NCI-H446 treated with DMSO at 0.1 percent for 48 hours (cell line): ENCODE measurements at places on chromosomes 12 and 14.

- no peak for DNase-seq
These were observed 9.2 kb downstream of the PRPH start for GRCh38 chr12:49304161-49304560.

- DNase-seq: peak; percentile 95
These were observed 586.3 kb downstream of the LRFN5 start for GRCh38 chr14:42192738-42193653.

DNA sequence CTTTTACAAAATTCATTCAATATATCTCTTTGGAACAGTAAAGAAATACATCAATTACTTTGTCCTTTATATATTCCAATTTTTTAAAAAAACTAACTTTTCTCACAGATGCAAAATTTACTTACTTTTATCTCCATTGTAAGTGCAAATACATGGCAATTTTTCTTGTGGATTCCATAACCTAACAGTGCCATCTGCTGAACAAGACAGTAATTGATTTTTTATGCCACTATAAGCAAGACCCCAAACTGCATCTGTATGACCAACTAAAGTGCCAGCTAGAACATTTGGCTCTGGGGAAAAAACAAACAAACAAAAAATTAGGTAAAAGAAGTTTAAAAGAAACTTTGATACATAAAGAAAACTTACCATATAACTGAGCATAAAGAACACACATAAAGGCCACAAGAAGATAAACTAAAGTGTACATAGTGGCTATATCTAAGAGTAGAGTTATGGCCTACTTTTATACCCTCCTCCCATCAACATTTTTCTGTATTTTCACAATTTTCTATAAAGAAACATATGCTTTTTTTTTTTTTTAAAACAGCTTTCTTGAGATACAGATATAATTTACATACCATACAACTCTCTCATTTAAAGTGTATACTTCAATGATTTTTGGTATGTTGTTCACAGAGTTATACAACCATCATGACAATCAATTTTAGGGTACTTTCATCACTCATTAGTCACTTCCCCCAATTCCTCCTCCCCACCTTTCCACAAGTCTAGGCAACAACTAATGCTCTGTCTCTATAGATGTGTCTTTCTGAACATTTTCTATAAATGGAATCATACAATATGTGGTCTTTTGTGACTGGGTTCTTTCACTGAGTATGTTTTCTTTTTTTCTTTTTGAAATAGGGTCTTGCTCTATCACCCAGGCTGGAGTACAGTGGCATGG lies 32.6 kb downstream of the COCH start:
- DNase-seq: no peak

DNA sequence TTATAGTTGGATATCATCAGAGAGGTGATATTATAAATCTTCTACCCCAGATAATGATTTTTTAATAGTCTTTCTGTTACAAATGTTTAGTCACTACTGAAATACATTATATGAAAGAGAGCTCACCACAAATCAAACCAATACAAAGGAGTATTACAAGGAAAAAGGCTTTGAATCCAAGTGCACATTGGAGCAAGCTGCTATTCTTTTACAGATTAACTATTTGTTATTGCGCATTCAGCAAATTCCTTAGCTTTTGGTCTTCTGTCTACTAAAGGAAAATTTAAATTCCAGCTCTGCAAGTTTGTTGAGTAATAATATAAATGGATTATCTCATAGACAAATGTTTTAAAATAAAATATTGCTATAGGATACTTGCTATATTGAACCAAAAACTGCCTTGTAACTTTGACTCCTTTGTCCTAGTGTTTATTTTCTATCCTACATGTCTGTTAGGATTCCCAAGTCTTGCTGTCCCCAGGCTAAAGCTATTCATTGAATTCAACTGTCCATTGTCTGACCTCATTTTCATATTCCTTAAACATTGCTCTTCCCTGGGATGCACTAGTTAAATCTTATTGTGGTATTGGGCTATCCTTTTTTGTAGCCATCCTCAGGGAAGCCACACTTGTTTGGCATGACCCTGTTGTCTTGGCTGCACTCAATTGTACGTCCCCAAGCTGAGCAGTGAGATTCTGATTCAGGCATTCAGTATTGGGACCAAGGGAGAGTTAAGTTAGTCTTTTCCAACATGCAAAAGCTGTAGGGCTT lies 41.5 kb downstream of the PDE3A start:
- no peak for DNase-seq

GRCh38 chr12:93990832-93991803 lies 157.3 kb upstream of the PLXNC1 start:
- peak; percentile 26 for DNase-seq

- no peak for DNase-seq
These were observed 139.5 kb downstream of the SLC38A6 start for GRCh38 chr14:61120576-61120975.

DNA sequence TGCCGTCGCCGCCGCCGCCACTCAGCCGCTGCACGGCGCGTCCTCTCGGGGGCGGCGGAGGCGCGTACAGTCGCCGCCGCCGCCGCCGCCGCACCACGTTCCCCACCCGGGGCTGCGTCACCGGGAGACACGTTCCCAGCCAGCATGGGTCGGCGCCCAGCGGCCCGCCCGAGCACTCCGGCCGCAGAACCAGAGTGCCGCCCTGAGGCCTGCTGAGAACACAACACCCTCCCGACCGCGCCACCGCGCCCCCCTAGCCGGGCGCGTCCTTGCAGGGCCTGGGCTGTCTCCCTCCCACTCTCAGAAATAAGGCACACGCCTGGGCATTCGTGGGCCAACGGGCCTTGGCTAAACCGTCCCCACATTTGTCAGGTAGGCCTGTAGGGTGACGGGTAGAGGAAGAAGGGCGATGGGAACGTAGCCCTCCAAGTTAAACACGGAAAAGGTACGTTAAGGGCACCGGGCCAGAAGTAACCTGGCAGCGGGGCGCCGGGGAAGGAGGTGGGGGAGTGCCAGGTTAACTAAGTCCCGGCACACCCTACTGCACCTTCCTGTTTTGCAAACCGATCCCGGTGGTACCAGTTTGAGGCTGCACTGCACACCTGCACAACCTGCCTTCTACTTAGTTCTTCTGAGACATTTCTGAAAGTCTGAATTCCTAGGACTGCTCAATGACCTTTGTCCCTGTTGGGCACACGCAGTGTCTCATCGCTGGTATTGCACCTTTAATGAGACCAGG lies at the start of gene MAP4K5:
MAP4K5 (minus strand) TSS at position 68 of the 739 bp plus-strand sequence. CDS start 520 bp downstream, outside the sequence.
- DNase-seq: peak; percentile 74

DNA sequence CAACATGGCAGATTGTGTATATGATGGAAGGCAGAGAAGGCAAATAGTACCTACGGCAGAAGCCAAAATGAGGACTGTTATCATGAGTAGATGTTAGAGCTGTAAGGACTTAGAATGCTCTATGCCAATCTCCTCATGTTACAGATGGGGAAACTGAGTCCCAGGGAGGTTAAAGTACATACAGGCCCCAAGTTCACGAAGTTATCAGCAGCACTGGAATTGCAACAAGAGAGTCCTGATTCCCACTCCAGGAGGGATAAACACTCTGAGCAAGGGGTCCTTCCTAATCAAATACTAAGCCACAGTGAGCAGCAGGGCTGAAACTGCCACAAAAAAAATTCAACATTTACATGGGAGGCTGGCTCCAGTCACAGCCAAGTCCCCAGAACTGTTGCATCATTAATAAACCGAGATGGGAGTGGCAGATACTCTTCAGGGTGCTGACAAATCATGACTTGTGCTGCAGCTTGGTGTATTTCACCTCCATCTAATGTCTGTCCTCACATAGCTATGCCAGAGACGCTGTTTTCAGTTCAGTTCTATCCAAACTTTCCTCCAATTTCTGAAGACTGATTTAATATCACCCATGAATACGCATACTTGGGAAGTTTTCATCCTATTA lies 24.2 kb downstream of the NUAK1 start:
- DNase-seq: no peak

DNA sequence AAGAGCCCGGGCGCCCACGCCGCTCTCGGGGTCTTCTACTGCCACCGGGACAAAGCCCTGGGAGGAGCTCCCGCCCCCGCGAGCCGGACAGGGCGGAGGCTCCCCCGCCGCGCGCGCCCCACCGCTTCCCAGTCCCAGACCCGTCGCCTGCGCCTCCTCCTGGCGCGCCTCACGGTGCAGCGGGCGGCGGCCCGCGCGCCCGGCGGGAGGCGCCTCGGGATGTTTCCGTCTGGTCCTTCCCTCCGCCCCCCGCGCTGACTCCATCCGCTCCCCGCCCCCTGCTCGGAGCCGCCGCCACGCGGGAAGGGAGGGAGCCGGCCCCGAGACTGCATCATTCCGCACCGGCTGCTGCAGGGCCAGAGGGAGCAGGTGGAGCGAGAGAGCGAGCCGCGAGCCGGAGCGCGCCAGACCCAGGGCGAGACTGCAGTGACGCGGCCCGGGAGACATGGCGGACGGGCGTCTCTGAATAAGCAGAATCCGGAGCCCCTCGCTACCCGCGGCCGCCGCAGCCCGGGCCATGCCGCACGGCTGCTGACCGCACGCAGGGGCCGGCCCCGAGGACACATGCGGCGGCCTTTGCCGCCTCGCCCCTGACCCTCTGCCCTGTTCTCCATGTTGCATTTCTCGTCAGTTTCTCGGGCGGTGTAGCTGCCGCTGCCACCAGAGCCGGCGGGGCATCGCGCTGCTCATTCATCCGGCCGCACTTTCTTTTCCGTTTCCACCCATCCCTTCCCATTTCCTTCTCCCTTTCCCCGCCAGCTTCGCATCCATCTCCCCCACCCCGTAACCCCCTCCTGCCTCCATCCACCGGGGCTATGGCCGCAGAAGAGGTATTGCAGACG lies at the start of gene BICD1:
BICD1 (plus strand) TSS at position 331 of the 842 bp plus-strand sequence; CDS start at position 816, 485 bp downstream.
- peak; percentile 81 for DNase-seq

DNA sequence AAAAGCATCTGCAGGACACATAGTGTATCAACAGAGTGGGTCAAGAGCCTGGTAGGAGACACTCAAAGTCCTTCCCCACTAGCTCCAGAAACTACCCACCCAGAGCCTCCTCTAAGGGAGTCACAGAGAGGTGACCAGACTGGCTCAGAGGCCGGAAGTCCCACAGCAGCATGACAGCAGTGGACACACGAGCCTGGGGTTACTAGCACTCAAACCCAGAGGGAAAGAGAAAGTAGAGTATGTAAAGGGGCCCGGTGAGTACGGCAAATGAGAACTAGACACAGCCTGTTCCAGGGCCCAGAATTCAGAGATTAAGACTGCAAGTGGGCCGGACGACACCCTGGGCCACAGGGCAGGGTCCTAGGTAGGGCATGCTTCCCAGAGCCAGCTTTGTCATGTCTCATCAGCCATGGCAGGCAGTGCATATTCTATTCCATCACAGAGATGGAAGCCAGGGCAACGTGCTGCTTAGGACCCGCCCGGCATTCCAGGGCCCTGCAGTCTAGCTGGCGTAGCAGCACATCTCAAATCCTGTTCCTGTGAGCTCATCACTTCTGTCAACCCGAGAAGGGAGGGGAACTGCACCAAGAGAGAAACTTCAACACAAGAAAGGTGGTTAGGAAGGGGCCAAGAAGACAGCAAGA lies 4.2 kb downstream of the IFFO1 start:
- no peak for DNase-seq

GRCh38 chr14:75049731-75050201 lies 1.5 kb downstream of the MLH3 start:
- DNase-seq: no peak

GRCh38 chr12:68479896-68480291 lies 130.8 kb upstream of the RAP1B start:
- no peak for DNase-seq

DNA sequence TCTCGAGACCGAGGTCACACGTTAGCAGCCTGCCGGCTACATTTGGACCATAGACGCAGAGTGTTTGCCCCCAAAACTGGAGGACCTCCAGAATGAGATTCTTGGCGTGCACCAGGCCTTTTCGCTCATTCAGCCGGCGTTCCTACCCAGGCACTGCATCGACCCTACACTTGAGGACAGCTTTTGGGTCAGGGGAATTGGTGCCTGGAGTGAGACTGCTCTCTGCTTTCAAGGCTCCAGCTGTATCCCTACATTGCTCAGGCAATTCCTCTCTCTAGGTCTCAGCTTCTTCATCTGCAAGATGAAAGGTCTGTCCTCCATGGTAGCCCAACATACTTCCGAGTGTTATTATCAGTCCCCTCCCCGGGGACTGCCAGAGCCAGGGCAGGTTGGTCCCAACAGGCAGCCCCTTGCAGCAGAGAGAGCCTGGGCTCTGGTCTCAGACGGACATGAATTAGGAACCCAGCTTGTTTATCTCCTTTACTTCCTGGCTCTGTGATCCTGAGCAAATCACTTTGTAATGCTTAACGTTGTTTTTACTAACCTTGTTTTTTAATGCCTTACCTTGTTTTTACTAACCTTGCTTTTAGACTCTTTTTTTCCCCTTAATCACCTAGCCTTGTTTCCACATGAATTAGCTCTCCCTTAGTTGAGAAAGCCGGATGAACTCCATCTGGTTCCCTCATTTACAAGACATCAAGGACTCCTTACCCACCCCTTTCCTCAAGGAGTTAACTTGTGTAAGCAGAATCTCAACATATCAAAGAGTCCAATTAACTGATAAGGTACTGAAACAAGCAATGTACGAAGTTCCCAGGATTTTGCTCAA lies 892 bp downstream of the TCHP start:
- no peak for DNase-seq

GRCh38 chr14:98375566-98375965 lies 896.4 kb downstream of the BCL11B start:
- no peak for DNase-seq

- DNase-seq: no peak
These were observed 87.9 kb downstream of the LGMN start for GRCh38 chr14:92660571-92660970.

- DNase-seq: no peak
These were observed 11.6 kb upstream of the SMCO2 start for GRCh38 chr12:27434673-27435565.

GRCh38 chr12:116128779-116129178 lies 148.7 kb downstream of the MED13L start:
- no peak for DNase-seq

- peak; percentile 46 for DNase-seq
These were observed 269.3 kb downstream of the DAD1 start for GRCh38 chr14:22319526-22320361.

GRCh38 chr12:29228474-29229157 lies 79.5 kb downstream of the FAR2 start:
- DNase-seq: no peak

DNA sequence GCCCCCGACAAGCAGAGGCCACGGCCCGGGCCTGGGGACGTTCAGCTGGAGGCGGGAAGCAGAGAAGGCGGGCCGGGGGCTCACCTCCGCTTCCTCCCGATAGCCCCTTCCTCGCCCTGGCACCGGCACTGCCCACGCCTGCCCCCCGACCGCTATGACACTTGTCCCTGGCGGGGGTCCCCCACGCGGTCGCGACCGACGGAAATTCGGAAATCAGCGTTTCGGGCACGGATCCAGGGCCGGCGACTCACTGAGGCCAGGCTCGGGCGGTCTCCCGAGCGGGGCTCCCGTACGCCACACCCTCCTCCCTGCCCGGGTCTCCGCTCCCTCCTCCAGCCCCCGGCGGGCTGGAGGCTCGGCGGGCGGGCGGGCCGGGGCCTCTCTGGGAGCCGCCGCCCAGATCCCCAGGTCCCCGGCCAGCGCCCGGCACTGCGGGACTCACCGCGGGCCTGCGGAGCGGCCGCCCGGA lies 581 bp downstream of the PITPNM2 start:
- DNase-seq: no peak
